ENCODE measurements at places on chromosomes 5 and 9.
A peak's percentile ranks its signal among the peaks of the same experiment; 100 is the strongest.

DNA sequence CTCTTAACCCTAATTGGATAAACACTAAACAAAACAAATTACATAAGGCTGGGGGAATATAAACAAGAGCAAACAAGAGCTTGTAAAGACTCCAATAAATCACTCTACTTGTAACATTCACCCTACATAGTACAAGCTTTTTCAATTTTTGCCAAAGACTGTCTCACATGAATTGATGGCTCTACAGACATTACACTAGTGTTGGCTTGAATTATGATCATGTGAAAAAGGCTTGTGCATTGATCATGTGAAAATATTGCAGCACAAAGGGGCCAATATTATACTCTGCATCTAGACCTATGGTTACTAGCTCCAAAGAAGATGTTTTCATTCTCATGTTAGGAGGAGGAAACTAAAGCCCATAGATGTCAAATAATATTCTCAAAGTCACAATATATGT, 212.6 kb downstream of the MCTP1 start:
- DNase-seq: no peak

GRCh38 chr9:20139763-20140290, 351.0 kb upstream of the SLC24A2 start:
- DNase-seq: no peak

DNA sequence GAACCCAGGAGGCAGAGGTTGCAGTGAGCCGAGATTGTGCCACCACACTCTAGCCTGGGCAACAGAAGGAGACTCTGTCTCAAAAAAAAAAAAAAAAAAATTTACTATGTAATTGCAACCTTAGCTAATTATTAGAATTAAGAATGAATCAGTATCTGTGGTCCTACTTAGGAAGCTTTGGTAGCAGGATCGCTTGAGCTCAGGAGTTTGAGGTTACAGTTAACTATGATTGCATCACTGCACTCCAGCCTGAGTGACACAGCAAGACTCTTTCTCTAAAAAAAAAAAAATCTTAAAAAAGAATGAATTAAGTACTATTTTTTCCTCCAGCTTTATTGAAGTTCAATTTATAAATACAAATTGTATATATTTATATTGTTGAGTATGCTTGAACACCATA, 16.7 kb downstream of the NDUFAF2 start:
- no peak for DNase-seq

DNA sequence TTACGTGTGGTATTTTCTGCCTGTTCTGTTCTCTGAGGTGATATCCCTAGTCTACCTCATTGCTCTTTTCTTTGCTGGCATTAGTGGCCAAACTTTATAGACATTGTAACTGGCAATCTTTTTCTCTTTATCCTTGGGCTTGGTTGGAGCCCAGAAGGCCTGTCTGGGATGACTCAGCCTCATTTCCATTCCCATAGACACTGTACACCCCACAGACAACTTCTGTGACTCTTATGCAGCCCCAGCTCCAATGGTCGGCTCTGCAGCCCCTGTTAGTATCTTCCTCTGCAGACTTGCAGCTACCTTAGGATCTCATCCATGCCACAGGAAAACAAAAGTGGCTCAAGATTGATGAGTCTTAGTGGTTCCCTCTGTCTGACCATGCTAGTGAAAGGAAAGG, 79.8 kb downstream of the CFAP95 start:
- no peak for DNase-seq

GRCh38 chr5:139301808-139302499, 8.4 kb downstream of the MATR3 start:
- DNase-seq: no peak

DNA sequence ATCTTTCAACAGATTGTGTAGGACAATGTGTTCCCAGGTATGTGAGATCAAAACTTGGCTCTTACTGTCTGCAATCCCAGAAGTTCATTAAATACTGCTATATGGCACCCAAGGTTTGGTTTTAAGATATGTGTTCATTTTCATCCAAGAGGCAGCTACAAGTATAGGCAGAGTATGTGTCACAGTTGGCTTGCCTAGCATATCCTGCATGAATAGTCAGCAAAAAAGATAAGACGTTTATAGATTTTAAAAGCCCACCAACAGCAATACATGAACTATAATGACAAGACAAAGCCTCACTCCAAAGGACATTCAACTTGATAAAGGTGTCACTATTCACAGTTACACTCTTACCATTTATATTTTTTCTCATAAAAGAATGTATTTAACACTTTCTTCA, 99.1 kb downstream of the BNC2 start:
- DNase-seq: no peak

- no peak for DNase-seq
These were observed 308.0 kb upstream of the DAP start for GRCh38 chr5:11069041-11069440.

DNA sequence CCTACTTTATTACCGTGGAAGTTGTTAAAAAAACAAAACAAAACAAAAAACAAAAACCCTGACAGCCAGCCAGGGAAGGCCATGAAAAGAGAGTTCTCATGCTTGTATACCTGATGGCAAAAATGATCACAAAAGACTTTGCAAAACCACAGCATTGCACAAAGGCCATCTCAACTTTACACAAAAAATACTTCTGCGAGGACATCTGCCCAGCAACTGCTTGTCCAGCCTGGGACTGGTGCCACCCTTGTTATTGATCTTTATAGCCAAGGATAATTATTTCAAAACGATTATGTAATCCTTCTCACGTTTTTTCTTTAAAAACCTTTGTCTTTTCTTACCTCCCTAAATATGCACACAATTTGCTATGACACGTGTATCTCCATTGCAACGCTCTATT, 42.2 kb upstream of the SLC28A3 start:
- DNase-seq: no peak

DNA sequence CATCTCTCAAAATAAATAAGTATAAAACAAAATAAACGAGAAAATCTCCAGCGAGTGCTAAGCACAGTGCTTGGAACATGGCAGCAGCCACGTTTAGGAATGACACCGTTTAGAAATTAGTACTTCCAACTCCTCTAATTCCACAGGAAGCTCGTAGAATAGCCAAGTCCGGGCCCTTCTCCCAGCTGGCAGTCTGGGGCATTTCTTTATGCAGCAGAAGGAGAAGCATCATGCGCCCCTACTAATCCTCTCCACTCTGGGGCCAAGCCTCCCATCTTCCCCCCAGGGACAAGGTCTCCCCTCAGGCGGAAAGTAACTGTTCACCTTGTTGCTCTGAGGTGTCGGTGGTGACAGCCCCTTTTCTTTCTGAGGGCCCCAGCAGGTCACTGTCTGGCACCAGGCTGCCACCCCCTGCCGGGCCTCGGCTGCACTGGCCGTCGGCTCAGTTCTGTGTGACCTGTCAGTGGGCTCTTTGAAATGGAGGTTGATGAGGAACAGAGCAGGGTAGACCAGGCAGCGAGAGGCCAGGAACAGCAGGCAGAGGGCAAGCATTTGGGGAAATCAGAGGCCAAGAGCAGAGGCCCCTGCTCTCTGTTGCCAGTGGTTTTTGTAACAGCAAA, 113.5 kb upstream of the WWC1 start:
- DNase-seq: no peak

GRCh38 chr5:76590027-76590426, 33.2 kb downstream of the F2RL2 start:
- DNase-seq: no peak

GRCh38 chr5:61625681-61626621, 293.9 kb downstream of the ZSWIM6 start:
- peak; percentile 40 for DNase-seq

DNA sequence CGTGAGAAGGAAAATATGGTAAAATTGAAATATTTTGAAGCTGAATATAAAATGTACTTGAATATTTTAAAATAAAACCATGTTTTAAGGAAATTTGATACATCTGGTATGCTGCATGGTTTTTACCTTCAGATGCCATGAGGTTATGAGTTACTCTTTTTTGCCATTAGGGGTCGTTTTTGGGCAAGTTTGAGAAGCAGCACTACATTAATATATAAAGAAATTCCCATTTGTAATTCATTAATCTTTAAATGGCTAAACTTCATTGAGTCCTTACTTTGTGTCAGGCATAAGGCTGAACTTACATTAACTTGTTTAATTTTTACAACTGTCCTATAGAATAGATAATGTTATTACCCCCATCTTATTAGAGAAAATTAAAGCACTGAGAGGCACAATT, 152.3 kb downstream of the KDM4C start:
- no peak for DNase-seq

DNA sequence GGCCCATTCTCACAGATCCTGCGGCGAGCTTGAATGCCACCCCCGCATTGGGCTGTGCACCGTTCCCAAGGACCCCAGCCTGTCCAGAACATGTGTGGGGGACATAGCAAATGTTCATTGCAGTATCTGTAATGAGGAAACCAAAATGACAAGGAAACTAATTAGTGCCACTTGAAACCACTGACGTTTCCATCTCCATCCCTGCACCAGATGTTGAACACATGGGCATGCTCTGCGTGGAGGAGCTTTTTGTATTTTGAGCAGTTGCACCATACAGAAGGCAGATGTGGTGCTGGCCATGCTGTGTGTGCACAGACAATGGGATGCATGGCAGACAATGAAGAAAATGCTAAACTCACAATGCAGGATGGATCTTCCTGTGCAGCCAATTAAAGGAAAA, 437.7 kb downstream of the SEMA5A start:
- no peak for DNase-seq

- no peak for DNase-seq
These were observed 21.6 kb downstream of the NCS1 start for GRCh38 chr9:130193531-130194377.

- DNase-seq: no peak
These were observed 180.2 kb downstream of the AUH start for GRCh38 chr9:91181541-91181940.

- DNase-seq: peak; percentile 40
These were observed 784 bp downstream of the NLN start for GRCh38 chr5:65722575-65723403.

DNA sequence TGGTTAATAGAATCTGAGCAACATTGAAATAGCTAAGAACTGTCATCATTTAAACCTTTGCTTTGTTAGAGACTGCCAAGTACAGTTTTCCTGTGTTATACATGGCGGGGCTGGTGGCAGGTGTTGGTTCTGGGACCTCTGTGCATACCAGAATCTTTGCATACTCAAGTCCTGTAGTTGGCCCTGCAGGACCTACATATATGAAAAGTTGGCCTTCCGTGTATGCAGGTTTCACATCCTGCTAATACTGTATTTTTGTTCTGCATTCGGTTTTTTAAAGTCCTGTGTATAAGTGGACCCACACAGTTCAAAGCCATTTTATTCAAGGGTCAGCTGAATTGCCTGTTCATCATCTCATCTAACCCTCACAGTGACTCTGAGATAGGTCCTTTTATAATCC, 36.4 kb downstream of the LARP1 start:
- DNase-seq: no peak

GRCh38 chr9:71036501-71036900, 84.9 kb downstream of the TRPM3 start:
- DNase-seq: no peak

DNA sequence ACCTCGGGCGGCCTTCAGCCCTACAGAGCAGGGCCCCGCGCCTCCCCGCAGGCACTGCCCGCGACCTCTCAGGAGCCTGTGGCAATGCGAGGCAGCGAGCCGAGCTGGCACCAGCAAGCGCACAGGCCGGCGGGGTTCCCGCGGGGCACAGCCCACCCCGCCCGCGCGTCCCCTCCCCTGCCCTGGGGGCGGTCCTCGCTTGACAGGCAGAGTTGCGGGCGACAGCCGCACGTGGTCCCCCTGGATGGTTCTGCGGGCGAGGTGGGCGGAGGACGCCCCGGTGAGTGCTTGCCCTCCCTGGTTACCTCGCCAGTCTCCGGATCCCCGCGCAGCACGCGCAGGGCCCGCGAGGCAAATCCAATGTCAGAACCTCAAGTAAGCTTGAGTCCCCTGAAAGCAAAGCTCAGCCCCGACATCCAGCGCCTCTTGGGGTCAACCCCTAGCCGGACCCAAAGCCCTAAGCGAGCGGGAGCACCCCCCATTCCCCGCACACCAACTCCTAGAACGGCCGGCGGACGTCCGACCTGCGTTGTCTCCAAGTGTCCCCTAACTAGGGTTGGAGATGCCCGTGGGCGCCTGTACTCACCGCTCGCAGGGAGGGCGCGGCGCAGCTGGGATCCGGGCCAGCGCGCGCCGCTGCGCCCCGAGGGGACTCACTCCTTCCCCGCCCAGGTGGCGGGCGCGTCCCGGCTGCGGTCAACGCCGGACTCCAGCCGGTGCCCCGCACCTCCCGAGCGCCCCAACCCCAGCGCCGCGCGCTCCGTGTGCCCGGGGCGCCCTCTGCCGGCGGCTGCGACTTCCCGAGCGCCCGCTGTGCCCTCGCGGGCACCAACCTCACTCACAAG, at the start of gene DRD1:
Gene DRD1, minus strand, starts transcription at position 123 of the 845 bp plus-strand sequence. CDS start 1,083 bp downstream, outside the sequence.
- DNase-seq: peak; percentile 67

DNA sequence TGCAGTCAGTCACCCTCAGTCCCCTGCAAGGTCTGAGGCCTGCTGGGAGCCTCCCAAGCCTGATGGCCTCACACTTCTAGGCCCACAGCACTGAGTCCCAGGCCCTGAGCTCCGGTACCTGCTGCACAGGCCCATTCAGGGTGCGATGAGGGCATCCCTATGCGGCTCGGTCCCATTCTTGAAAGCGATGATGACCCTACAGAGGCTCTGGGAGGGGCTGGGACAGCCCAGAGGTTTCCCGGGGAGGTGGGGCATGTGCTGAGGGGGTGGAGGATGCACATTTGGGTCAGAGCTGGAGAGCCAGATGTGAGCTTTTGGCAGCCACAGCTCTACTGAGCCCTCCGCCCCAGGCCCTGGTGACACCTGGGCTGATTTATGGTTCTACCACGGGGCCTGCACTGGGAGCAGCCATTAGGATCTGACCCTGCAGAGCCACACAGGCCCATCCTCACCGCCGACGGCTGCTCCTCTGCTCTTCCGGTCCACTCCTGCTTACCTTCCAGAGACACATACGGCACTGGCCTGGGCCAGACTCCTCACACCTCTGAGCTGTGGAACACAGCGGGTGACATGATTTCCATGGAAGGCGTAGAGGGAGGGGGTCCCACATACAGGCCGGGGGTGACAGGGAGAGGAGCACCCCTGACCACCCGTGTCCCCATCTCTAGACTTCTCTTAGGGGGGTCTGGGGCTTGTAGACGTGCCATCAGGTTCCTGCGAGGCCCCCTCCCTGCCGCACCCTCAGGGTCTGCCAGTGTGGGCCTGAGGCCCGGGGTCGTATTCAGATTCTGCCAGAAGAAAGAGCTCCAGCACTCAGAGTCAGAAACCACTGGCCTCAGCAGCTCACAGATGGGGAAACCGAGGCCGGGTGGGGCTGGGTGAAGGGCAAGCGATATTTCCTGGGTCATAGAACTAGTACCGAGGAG, 53.4 kb downstream of the COL23A1 start:
- no peak for DNase-seq

GRCh38 chr9:121819428-121820231, 168.2 kb downstream of the DAB2IP start:
- peak; percentile 55 for DNase-seq

DNA sequence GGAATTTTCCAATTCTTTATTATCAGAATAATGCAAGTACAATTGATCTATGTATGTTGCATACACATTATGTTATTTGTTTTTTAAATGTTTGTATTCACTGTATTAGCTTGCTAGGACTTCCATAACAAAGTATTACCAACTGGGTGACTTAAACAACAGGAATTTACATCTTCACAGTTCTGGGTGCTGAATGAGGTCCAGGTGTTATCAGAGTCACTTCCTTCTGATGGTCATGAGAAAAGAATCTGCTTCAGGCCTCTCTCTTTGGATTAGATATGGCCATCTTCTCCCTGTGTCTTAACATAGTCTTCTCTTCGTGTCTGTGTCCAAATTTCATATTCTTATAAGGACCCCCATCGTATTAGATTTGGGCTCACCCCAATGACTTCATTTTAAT, 229.1 kb upstream of the TRPC7 start:
- DNase-seq: no peak
